Stimulated activated CD8-positive, alpha-beta memory T cell treated with anti-CD3 and anti-CD28 coated beads, Interleukin-7, amount 100 ng/mL, for 1 hour (primary cell): ENCODE measurements at places on chromosomes 3 and 15.

GRCh38 chr3:141065841-141066805 lies 15.0 kb downstream of the SPSB4 start:
- DNase-seq, result no peak

DNA sequence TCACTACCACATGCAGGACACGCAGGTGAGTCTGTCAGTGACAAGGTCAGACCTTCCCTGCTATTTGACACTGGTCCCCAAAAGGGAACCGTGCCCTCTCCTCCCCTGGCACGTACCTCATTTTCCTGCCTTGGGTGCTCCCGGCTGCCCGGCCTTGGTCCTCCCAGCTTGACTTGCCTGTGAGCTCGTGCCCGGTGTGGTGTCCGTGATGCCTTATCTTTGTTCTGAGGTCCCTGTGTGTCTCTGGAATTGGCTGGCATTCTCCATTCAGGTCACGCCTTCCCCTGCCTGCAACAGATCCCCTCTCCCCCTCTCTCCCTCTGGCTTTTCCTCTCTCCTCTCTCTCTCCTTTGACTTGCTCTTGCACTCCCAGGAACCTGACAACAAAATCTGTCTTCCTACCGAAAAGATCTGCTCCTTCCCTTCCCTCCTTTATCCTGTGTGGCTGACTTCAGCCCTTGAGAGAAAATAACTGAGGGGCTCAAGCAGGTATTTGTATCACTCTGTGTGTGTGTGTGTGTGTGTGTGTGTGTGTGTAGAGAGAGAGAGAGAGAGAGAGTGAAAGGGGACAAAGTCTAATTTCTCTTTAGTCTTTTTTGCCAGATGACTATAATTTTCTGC lies at the start of gene MASP1:
Gene MASP1, minus strand, starts transcription at position 226 of the 621 bp plus-strand sequence. Its CDS starts 105 bp downstream, at position 121.
- DNase-seq, result no peak

- DNase-seq, result no peak
Observed at GRCh38 chr15:35383506-35383905, 162.5 kb downstream of the DPH6 start.

- DNase-seq, result no peak
Observed at GRCh38 chr15:29129221-29129620, 140.4 kb downstream of the NSMCE3 start.

GRCh38 chr3:109643590-109643989 lies 306.2 kb upstream of the DPPA4 start:
- DNase-seq, result no peak

- DNase-seq, result no peak
Observed at GRCh38 chr3:159941038-159942000, 47.3 kb upstream of the IL12A start.

DNA sequence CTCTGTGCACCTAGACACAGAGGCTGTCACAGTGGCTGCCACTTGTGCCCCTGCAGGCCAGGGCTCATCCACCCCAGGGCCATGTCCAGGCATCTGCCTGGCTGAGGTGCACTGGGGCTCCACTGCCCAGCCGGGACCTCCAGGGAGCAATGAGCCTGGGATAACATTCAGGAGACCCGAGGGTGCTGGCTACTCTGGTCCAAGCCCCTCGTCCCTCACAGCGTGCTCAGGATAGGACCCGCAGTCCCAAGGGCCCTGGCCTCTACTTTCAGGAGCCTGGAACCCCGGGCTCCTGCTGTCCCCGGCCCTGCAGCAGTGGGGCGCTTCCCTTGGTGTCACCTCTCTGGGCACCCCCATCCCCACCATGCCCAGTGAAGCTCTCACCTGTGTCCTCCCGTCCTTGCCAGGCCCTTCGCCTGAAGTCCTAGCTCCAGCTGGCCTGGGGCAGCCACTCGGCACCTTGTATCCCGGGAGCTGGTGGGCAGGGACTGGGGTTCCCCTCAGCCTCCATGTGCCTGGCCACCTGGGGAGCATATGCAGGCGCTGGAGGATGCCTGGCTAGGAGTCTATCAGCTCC lies 157.8 kb downstream of the NSMCE3 start:
- DNase-seq, result no peak

DNA sequence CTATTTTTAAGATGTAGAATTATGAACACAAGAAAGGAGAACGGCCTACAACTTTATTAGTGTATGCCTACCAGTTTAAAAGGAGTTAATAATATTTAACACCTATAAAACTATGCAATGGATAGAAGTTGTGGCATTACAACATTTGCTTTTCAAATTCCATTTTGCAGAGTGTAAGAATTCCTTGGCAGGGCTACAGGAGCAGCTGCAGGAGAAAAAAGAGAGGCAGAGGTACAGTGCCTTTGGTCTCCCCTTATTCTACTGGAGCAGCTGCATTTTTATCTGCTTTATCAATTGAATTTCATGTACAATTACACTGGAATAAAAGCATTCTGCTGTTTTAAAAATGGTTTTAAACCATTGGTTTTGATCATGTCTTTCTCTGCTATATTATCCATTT lies 145.7 kb upstream of the KCNH8 start:
- DNase-seq, result no peak

DNA sequence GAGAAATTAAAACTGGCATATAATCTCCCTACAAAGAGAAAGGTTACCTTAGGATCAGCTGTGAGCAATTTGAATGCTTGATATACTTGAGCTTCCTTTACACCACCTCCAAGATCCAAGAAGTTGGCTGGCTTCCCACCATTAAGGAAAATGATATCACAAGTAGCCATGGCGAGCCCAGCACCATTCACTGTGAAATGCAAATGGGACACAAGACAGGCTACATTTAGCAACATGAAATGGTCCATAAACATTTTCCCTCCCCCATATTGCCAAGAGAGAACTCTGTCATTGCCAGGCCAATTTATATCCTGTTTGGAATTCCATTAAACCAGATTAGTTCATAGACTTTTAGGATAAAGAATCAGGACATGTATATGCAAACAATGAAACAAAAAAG lies 158.7 kb downstream of the SUCLG2 start:
- DNase-seq, result no peak

DNA sequence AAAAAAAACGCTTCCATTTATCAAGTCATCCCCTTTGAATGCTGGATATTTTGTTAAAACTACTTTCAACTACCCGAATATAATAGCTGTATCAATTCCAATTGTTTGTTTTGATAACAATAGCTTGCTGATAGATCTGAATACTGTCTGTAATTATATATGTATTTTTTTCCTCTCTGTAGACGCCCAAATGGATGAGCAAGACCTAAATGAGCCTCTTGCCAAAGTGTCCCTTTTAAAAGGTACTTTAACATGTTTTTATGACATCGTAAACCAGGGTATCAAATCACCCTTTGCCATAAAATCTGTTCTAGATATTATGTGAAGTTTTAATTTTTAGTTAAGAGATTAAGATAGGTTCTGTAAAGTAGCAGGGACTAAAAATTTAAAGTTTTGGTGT lies 111.5 kb upstream of the FLNB start:
- DNase-seq, result no peak

DNA sequence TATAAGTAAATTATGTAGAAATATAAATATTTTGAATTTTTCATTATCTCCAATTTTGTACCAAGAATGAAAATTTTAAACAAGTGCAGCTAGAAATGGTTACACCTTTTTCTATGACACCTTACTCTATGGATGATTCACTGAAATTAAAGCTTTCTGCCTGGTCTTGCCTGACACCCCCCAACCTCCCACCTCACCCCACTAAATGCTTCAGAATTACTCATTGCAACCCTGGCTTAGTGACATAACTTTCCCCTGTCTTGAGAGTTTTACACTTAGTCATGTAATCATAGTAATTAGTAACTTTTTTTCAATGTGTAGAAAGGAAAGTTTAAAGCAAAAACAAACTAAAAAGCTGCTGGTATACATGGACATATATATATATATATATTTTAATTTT lies 42.0 kb upstream of the MEIS2 start:
- DNase-seq, result no peak

DNA sequence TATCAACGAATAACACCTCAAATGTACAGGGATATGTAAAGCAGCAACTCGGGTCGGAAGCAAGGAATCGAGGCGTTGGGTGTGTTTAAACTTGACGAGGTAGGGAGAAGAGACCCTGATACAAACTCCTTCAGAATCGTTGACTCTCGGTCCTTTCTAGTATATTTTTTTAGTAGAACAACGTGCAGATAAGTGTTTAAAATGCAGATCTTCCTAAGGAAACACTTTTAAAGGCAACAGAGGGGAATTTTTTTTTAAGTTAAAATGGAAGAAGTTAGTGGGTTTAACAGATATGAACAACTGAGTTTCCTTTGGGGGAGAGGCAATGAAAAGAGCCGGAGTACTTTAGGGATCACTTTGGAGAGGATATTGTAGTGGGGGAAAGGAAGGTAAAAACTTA lies 1.1 kb upstream of the KPNA4 start:
- no peak for DNase-seq

DNA sequence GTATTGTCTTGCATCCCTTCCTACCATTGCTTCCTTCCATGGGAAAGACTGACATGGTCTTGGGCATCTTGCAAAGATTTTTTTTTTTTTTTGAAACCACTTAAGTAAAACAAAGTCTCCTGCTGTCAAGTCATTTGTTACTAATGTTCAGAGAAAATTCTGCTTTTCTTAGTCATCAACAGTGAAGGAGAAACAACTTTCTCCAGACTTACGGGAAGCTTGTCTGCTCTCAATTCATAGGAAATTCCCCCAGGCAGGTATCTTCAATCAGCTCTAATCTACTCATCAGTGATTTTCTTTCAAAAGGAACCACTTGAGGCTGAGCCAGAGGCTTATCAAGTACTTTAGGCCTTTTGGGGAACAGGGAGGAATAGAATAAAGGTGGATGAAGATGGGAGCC lies 15.9 kb upstream of the DRD3 start:
- no peak for DNase-seq

DNA sequence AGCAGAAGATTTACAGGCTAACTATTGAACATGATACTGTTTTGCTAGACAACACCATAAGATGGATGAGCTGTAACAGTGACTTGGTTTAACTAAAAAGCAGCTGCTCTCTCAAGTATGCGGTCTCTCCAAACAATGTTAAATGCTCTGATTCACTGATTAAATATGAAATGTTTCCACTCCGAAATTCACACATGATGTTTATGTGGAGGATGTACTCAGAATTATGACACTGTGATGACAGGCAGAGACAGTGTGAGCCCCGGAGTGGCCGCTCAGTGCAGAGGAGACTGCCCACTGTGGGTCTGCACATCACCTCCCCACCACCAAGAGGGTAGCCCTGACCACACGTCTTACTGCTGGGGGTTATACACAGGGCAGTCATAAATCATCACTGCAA lies 83.9 kb upstream of the MEX3B start:
- DNase-seq, result no peak

GRCh38 chr3:161217496-161217895 lies 3.6 kb upstream of the NMD3 start:
- no peak for DNase-seq

DNA sequence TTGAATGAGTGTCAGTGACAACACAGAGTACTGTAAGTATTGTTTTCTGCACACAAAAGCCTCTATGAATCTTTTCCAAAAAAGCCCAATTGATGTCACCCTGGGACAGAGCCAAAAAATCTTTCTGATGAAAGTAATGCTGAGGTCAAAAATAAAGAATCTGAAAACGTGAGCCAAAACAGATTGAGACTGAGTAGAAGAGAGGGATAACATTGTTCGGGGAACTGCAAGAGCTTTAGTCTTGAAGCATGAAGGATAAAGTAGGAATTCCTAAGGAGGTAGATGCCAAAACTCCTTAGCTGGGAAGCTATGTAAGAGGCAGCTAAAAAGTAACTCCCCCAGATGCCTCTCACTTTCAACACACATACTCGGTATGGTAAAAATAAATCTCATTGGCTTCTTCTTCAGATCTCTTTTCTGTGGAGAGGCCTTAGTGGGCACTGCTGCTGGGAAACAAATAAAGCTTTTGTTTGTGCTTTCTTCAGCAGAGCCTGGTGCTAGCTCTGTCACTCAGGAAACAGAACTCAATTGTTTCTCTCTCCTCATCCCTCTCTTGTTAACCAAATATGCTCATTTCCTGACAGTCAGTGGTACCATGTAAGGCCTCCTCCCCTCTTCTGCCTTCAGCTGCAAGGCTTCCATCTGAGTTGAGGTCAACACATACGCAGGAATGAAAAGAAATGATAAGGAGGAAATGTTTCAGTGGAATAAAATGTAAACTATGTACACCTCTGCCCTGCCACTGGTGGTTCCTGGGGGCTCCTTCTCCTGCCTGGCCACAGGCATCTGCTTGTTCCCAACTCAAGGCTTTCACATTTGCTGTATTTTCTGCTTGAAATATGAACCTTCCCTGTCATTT lies 58.1 kb downstream of the CD200 start:
- DNase-seq, result no peak

- DNase-seq, result no peak
Observed at GRCh38 chr15:37764733-37765191, 169.7 kb upstream of the TMCO5A start.

GRCh38 chr3:173913974-173914421 lies 516.5 kb downstream of the NLGN1 start:
- DNase-seq, result no peak
